ENCODE measurements at places on chromosomes 7 and 10.

- DNase-seq, result no peak
Observed at GRCh38 chr7:106840342-106840741, 24.7 kb upstream of the PIK3CG start.

DNA sequence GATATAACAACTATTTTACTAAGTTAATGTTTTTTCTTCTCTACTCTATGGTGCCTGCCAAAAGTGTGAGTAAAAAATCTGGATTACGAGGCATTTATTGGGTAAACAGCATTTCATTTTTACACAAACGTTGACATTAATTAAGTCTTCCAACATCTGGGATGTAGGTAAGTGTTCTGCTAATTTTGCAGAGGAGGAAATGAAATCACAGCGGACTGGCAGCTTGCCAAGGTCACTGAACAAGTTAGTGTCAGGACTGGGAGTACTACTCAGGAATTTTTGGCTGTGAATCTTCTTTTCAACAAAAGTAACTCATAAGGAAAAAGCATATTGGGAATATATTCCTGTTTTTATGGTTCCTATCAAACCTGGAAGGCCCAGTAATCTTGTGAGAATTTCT is 612.1 kb upstream of the FZD8 start:
- DNase-seq, result no peak

GRCh38 chr10:122302315-122302714 is 31.2 kb downstream of the BTBD16 start:
- DNase-seq, result no peak

GRCh38 chr10:1048349-1048731 is 579 bp downstream of the IDI1 start:
- peak; percentile 53 for DNase-seq

DNA sequence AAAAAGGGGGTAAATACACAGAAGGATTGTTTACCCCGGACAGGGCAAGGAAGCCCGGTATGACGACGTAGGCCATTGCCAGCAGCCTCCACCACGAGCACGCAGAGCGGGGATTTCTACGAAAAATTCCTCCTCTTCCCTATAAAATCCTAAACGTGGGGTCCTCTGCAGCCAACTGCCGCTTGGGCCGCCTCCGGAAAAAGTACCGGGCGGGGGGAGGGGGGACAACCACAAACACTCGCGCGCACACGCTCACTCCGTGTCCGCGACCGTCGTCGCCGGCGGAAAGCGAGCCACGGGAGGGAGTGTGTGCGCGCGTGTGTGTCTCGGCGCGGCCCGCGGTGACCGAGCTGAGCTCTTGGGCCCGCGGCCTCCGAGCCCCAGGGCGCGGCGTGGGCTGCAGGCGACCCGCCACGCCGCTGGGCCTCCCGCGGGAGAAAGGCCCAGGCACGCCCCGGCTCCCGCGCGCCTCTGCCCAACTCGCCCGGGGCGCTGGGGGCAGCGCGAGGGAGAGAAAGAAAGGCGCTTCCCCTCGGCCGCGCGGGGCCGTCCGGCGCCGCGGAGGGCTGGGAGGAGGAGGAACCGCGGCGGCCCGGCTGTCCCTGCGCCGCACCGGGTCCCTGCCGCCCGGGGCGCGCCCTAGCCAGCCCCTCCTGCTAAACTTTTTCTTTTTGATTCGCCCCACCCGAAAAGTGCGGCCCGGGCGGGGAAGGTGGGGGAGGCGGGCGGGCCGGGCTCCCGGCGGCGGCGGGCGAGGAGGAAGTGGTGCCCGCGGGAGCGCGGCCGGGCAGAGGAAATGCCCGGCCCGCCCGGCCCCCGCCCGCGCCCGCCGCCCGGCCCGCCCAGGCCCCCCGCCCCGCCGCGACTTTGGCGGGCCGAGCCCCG is 1.5 kb downstream of the CTBP2 start:
- no peak for DNase-seq
